Left ventricle myocardium inferior (tissue), 1 donor: ENCODE measurements at places on chromosomes 2 and 18.

DNA sequence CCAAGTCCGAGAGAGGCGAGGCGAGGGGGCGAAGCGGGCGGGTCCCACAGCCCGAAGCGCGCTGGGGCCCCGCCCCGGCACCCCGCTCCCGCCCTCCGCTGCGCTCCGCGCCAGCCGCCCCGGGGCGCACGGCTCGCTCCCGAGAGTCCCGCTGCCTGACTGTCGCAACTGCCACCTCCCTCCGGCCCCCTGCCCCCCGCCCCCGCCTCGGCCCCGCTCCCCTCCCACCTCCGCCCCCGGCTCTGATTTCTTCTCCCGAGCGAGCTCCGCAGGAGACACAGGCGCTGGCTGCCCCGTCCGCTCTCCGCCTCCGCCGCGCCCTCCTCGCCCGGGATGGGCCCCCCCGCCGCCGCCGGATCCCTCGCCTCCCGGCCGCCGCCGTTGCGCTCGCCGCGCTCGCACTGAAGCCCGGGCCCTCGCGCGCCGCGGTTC is at the start of gene WNT6:
Gene WNT6 (plus strand): TSS at position 250 of the 432 bp plus-strand sequence. CDS start 233 bp downstream, outside the sequence.
- no peak for DNase-seq

DNA sequence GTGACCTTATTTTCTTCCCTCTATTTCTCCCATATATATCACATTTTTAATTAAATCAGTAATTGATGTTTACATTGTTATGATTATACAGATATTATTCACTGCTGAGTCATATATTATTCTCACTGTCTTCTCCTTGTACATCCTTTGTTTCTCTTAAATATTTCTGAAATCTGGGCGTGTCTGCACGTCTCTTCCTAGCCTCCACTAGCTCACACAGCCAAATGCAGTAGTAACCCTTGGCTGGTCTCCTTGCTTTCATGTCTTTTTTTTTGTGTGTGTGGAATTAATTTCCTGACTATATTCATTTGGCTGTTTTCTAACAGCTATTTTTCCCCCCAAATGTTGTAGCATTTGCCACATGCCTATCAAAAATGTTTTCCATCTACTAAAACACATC is 15.8 kb downstream of the CCNYL1 start:
- DNase-seq = no peak

- DNase-seq = no peak
Observed at GRCh38 chr2:85516653-85517389, 22.1 kb upstream of the MAT2A start.

DNA sequence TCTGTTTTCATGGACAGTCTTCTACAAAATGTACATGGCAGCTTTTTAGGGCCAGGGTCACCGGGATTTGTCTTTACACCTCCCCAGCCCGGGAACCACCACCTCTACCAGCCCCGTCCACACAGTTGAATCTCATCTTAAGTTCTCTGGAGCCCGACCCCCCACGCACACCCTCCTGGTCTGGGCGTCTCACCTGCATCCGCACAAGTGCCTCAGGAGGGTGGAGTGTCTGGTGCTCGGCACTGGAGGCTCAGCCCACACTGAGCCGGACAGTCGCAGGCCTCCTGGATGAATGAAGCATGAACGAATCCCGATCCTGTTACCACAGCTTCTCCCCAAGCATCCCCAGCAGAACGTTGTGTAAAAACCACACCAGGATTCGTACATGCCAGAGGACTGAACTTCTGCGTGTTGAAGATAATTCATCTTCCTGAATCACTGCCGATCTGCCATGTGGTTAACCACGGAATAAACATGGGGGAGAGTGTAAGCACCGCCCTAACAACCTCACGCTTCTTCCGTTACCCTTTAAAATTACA is 162.0 kb downstream of the RTP5 start:
- DNase-seq = no peak

DNA sequence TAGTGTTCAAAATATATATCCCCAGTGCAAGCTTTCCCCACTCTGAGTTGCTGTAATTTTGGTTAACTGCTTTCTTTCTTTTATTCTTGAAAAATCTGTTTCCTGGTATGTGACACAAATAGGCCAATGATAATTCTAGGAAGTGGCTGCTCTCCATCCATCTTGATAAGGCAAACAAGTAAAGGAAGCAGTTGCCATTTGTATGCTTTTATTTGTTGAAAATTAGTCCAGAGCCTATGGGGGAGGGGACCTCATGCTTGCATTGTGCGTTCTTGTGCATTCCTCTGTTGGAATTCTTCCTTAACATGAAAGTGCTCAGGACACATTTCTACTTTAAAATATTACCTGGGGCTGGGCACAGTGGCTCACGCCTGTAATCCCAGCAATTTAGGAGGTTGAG is 111.2 kb upstream of the FSHR start:
- no peak for DNase-seq

GRCh38 chr2:206435742-206436141 is 7.6 kb upstream of the ADAM23 start:
- DNase-seq = no peak

GRCh38 chr2:96260387-96261260 is 5.2 kb downstream of the TMEM127 start:
- DNase-seq = peak; percentile 61

GRCh38 chr2:140085674-140086073 is 1305.5 kb upstream of the NXPH2 start:
- no peak for DNase-seq

- no peak for DNase-seq
Observed at GRCh38 chr18:48238636-48239035, 170.5 kb downstream of the ZBTB7C start.

DNA sequence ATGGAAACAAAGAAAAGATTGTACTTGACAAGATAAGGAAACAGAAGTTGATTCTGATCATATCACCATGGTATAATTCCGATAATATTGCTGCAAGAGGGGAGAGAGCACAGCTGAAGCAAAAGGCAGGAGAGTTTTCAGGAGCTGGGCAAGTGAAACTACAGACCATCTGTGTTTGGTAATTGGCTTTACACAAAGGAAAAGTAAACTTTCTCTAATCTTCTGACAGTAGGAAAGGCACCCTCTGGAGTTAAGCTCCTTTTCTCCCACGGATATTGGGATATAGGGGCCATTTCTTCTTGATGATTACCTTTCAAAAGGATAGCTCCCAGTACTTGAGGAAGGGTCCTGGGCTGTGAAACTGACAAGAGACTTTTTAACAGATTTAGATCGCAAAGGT is 29.9 kb upstream of the REG3A start:
- no peak for DNase-seq

DNA sequence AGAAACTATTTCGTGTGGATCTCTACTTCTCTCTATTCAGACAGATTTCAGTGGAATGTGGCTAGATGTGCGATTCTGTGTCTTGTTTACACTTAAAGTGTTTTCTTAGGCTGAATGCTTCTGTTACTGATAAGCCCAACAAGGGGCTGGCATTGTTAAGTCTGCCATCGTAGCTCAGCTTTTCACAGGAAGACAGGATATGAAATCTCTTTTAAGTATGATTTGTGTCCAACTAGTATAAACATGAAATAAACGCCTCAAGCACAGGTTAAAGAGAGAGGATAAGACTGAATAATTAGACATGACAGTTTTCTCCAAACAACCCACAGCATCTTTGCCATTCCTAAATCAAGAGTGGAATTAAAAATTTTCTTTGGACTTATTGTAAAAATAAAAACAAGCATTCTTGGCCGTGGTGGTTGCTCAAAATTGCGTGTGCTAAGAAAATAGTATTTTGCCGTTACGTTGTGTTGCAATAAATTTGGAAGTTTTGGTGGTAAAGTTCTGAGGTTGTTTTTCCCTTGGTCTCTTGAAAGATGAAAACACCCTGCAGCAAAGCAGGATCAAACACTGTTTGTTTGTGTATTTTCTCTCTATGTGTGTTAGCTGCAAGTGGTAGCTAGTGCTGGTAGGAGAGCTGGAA is 1.0 kb downstream of the VIT start:
- no peak for DNase-seq

DNA sequence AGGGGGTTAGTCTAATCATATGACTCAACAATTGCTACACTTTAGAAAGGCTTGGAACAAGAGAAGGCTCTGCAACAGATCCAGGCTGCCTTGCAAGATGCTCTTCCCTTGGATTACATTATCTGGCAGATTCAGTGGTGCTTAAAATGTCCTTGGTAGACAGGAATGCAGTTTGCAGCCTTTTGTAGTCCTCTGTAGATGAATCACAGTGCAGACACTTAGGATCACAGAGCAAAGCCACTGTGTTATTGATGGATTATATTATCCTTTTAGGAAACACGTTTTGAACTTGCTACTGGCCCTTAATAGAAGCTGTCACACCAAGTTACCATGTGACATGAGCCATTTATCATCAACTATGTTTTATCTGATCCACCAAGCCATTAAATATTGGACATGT is 152.2 kb downstream of the CBLN2 start:
- no peak for DNase-seq

- DNase-seq = no peak
Observed at GRCh38 chr18:70621710-70622109, 332.9 kb downstream of the SOCS6 start.

DNA sequence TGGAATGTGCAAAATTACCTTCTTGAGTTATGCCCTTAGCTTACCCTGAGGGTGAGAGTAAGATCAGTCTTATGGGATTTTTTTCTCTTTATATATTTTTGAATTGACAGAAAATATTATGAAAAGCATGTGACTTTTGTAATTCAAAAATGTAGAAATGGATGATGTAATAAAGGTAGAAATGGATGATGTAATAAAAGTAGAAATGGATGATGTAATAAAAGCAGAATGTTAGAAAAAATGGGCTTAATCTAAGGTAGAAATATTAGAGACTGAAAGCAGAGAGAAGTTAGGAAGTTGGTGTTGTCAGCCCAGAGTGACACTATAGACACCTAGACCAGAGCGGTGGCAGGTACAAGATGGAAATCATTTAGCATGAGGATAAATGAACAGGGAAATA is 107.1 kb upstream of the THSD7B start:
- DNase-seq = no peak

GRCh38 chr2:27356382-27357181 is at the start of gene GTF3C2:
Gene GTF3C2 (minus strand): TSS chr2:27356764. CDS start chr2:27343554, 13,210 bp downstream.
- peak; percentile 95 for DNase-seq

DNA sequence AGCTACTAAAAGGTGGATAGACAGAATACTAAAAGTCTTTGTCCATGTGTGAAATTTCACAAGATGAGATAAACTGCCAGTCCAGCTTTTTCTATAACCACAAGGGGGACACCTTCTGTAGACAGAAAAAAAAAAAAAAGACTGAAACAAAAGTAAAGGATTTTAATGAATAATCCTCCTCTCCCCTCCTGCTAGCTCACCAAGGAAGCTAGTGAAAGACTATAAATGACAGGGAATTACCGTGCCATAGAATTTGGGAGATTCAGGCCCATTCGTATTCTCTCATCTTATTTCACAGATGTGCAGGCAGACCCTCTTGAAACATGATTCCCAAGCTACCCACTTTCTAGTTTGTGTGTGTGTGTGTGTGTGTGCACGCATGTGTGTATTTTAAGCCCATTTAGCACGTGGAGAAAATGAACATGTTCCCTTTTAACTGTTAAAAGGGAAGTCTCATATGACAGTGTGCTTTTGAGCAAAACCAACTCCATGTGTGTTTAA is 36.3 kb upstream of the SLC8A1 start:
- DNase-seq = no peak

GRCh38 chr2:71008342-71008741 is 13.7 kb upstream of the TEX261 start:
- no peak for DNase-seq

GRCh38 chr18:50819027-50819727 is 639 bp downstream of the MRO start:
- peak; percentile 33 for DNase-seq

DNA sequence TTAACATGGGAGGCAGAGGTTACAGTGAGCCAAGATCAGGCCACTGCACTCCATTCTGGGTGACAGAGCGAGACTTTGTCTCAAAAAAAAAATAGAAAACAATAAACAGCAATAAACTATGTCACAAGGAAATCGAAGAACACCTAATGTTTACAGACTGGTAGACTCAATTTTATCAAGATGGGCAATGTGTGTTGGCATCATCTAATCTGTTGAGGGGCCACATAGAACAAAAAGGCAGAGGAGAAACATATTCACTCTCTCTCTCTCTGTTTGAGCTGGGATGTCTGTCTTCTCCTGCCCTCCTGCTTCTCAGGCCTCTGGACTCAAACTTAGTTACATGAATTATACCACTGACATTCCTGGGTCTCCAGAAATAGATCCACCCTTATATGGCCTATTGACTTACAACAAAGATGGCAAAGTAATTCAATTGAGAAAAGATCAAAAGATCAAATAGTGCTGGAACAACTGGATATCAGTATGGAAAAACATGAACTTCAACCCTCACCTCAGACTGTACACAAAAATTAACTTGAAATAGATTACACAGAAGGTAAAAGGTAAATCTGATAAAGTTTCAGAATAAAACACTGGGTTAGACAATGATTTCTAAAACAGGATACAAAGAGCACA is 703.8 kb upstream of the CRIM1 start:
- no peak for DNase-seq

GRCh38 chr2:184921676-184922075 is 323.3 kb downstream of the ZNF804A start:
- DNase-seq = no peak

DNA sequence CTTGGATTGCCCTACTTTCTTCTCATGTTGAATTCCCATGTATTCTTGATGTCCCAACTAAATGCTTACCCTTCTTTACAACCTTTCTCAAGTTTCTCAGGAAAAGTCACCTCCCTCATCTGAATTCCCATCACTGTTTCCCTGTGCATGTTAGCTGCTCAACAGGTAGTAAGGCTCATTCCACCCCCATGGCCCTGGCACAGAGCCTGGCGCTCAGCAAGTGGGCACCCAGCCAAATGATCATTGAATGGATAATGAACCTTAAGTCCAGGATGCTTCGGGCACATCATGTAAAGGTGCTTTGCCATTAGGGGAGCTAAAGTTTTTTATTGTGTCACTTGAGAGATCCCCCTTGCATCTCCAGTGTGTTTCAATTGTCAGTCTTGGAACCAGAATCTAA is 124.0 kb downstream of the PKP4 start:
- no peak for DNase-seq

- peak; percentile 76 for DNase-seq
Observed at GRCh38 chr2:120867290-120868241, 131.9 kb downstream of the GLI2 start.

DNA sequence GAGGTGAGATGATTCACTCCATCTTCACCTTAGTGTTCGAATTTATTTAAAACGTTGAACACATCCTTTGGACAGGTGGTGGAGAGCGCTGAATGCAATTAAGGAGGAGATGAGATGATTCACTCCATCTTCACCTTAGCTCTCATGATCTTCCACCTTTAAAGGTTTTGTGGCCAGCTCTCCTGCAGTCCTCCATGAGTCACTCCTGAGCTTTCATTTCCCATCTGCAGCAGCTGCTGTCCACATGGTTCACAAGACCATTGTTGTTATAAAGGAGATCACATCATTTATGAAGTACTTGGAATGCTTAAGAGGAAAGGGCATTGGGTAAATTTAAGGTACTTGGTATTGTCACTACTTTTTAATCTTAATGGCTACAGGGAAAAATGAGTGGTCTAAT is 298.5 kb downstream of the PAX3 start:
- no peak for DNase-seq

GRCh38 chr2:135952891-135953290 is 32.5 kb downstream of the DARS1 start:
- DNase-seq = no peak

- no peak for DNase-seq
Observed at GRCh38 chr2:16587601-16588000, 78.0 kb downstream of the CYRIA start.
